ENCODE measurements at places on chromosomes 2 and 18. TPM values are rescaled to one million over a fixed set of nuclear protein-coding genes. Genes with fewer than 3 reads are reported as not detected.

DNA sequence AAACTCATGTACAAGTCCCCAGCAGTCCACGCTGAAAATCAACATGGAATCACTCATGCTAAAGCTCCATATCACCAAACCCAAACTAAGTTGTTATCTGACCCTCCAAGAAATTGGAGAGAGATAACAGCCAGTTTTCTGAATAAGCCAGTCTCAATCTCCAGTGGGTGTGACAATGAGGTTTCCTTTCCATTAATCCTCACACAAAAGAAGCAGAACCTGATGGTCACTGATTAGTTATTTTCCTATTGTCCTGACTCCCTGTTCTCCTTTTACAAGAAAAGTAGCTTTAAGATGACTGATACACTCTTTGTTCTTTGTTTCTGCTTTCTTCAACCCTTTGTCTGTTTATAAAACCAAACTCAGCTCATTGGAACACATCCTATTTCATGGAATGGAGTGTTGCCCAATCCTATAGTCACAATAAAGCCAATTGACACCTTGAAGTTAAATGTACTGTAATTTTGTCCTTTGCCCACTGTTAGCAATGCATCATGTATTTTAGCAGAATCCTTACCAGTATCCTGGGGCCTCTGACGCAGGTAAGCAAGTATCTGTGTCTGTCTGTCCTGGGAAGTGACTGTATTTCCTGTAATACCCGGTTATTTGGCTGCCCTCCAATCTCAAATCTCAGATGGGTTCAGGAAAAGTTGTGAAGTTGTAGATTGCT lies 30.6 kb upstream of the SH3RF3 start:
- DNase-seq, result no peak

GRCh38 chr18:78965260-78965659 lies 14.4 kb upstream of the SALL3 start:
- DNase-seq, result no peak

DNA sequence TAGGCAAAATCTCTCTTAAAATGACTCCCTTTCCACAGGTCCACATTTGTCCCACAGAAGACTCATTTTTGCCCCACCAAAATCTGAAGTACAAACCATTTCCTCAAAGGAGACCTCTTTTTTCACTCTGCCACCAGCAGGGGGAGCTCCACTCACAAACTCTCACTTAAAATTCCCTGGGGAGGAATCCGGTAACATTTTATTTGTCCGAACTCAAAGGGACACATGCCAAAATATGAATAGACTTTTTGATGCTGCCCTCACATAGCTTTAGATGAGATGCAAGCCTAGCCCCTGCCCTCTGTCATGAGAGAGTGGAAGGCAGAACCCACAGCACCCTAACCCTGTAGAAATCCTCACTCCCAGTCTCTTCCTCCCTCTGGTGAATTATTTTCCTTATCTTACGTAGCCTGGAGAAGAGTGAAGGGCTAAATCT lies 57.1 kb downstream of the RMDN2 start:
- no peak for DNase-seq

The ANKRD62 gene
- 0.12 TPM for total RNA-seq

The UGT1A4 gene
- total RNA-seq, result not detected

DNA sequence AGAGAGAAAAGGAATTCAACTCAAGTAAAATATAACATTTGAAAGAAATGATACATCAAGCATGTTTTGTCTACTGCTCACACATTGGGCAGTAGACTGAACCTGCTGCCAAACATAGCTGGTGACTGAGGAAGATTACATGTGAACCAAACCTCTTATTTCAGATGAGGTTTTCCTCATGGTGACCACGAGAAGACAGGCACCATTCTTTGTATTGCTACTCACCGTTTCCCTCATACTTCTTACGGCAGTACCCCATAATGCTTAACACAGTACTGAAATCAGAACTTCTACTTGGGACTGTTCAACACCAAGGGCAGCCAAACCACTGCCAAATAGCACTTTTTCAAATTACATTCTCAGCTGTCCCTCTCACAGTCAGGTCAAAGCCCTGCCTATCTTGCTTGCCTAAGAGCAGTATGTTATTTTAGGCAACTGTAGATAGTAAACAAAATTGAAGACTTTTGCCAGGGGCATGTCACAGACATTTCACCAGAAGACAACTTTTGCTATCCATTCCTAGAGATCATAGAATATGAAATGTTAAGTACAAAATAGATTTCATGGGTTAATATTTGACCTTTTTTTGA lies 167.1 kb upstream of the DOK6 start:
- no peak for DNase-seq

GRCh38 chr2:80153151-80153550 lies 151.4 kb downstream of the LRRTM1 start:
- no peak for DNase-seq

DNA sequence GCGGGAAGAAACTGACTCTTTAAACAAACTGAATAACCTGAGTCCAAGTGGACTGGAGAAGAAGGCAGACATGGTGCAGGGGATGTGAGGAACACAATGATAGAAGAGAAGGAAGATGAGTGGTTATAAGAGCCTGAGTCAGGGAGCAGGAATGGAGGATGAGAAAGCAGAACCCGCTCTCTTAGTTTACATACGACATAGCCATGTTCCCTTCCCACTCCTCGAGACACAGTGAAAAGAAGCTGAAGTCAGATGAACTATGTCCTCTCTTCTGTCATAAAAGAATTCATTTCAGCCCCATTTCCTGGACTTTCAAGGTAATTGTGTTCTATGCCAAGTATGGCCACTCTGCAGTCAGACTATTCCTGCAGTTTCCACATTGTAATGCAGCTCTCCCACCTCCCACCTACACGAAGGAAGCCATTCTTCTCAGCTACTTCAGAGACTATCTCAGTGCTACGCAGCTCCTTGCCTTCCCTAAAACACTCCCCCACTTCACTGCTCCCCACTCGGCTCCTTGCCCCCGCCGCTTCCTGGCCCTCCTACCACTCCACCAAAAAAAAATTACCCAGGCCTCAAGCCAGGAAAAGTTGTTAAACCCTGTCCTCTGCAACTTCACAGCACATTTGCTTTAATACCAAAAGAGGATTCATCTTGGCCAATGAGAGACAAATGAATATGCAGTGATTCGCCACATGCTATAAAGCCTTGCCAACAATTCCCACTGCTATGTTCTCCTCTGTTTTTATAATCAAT lies 323.4 kb upstream of the EPHA4 start:
- no peak for DNase-seq

GRCh38 chr2:223041527-223042109 lies 10.4 kb upstream of the KCNE4 start:
- DNase-seq, result no peak

DNA sequence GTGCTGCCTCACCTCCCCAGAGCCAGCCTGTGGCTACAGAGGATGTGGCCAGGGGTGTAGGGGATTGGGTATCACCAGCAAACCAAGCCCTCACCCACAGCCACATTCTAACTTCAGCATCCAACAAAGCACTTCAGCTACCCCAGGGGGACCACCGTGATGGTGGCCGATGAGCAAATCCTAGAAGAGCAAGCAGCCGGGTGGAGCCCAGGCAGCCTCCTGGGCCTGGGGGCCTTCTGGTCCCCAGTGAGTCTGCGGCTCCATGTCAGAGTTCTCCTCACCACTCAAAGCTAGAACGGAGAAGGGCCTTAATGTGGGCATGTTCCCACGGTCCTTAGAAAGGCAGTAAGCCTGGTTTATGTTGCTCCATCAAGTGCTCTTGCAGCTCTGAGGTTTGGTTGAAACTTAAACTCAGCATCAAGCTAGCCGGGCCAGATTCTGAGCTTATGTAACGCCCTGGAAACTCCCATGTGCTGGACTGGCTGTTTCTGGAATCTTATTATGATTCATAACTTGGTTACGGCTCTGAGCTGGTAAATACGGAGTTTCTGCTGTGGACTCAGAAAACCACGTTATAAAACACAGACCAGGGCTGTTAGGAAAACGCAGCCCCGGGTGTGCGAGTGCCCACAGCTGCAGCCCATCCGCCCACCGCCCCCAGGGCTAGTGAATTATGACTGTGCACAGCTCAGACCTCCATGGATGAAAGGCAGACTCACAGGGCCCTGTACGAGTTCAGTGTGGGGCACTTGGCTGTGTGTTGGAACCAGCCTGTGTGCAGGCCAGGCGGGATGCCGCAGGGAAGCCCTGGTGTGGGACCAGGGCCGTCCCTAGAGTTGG lies 99.8 kb downstream of the SEPTIN10 start:
- DNase-seq, result no peak

DNA sequence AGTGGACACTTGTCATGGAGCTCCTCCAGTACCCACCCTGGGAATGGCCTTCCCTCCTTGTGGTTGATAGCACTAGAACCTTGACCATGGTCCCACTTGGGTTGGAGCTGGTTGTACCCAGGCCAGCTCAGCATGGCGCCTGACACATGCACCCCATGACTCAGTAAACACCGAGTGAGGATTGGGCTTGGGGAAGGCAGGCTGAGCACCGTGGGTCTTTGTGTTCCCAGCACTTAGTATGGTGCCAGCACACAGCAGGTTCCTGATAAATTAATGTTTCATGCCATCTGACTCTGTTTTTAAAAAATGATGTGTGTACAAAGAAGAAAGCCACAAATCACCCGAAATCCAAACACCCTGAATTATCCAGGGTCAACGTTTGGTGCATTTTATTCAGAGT lies 69.8 kb downstream of the CIB4 start:
- no peak for DNase-seq

GRCh38 chr2:180366481-180366880 lies 359.4 kb upstream of the CWC22 start:
- DNase-seq, result no peak

The COL6A3 gene
- 119 TPM for total RNA-seq

GRCh38 chr18:57287766-57288165 lies 64.6 kb upstream of the ST8SIA3 start:
- DNase-seq, result no peak

DNA sequence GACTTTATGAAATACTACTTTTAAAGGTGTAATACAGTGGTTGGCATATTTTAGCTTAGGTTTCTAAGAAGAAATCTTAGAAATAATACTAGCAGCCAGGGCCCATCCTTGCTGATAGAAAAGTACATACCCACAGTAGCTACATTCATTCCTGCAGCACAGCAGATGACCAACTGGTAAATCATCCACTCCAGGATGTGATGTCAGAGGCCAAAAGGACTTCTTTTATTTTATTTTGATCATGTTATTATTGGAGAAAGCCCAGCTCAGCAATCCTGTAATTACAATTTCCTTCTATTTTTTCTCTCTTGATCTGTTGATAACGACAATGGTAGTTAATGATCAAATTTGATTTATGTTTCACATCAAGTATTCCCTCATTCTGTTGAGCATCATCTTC lies 18.0 kb upstream of the TTN start:
- no peak for DNase-seq

DNA sequence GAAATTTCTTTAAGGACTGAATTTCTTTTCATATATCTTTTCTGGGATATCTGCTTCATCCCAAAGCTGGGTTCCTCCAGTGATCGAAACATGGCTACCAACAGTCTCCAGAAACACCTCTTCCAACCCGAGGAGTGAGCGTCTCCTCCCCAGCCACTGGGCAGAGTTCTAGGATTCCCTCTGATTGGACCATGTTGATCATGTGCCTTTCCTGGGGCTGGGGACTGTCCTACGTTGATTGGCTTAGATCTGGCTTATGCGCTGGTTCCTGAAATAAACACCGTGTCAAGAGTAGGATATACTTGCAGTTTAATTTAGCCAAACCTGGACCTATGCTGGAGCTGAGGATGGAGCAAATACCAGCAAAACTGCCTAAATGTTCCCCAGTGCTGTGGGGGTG lies 55.5 kb upstream of the SLC16A14 start:
- DNase-seq, result no peak

GRCh38 chr2:158914066-158914465 lies 54.4 kb upstream of the TANC1 start:
- DNase-seq, result no peak

The DHX57 gene
- 15.1 TPM for total RNA-seq

DNA sequence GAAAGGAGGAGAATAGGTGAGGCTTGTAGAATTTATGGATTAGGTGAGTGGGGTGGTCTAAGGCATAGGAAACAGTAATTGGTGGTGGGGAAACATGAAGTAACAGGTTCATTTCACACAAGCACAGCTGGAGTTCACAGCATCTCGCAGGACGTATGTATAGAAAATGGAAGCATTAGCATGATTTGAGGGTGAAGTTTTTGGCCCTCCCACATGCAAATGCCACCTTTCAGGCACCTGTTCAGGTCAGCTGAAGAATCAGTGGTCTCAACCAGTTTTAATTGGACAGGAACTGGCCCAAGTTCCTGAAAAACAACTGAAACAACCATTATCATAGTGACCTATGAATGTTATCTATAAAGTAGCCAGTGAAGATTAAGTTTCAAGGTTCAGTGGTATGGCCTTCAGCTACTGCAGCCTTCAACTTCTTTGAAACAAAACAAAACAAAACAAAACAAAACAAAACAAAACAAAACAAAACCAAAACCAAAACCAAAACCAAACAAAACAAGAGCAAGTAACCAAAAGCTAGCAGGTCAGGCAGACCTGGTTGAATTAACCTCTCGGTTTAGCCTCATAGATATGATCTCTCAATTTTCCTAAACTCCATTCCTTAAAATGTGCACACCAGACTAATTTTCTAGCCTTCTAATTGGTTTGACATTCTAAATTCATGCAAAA lies 102.1 kb upstream of the SPHKAP start:
- no peak for DNase-seq

GRCh38 chr2:219178377-219179175 lies 501 bp downstream of the RETREG2 start:
- no peak for DNase-seq

DNA sequence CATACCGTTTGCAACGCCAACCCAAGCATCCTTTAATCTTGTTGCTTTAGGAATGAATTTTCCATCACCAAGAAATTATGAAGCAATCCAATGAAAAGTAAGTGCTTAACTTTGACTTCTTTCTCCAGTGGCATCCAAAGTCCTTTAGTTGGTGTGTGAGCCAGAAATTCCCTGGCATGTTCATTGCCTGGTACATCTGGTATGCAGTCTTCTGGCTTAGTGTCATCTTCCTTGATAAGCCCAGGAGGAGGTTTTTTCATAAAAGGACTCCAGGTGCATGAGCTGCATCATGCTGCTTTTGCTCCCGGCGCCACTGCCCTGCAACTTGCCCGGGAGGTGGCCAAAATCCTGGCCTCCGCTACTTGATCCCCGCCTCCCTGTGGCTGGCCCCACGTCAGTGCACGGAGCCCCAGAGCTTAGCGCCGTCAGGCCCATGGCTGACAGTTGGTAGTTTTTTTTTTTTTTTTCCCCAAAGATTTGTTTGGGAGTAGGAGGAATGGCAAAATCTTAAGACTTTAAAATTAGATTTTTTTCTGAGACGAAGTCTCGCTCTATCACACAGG lies 58.7 kb downstream of the PUM2 start:
- DNase-seq, result no peak

DNA sequence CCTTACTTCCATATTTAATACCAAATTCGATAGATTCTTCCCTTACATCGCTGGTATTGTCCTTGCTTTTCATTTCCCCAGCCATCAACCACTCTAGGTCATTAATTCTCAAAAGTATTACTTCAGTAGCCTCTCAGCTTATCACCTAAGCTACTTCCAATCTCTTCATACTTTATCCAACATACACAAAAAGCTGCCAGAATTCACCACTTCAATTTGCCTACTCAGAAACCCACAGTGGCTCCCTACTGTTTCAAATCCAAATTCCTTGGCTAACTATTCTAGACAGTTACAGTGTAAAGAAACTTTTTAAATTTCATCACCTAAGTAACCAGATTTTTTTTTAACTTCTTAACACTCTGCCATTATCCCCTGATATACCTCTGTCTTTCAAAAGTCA lies 4.7 kb downstream of the SLC25A12 start:
- no peak for DNase-seq
